ENCODE measurements at places on chromosomes 2 and 18.

DNA sequence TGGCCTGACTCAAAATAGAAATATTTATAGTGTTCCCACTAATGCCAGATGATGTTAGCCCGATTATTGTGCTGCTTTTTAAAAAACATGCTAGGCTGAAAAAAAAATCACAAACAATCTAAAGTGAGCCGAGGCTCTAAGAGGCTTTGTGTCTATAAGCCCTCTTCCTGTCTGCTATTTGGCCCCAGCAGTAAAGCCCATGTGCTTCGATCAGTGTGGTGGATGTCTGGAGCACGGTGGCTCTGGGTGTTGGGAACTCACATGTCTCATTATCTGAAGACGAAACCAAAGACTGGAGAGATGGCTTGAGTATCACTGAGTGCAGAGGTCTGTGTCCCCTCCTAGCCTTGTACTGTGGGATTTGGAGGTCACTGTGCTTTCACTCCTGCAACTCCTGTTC lies 55.1 kb downstream of the INO80C start:
- no peak for DNase-seq

DNA sequence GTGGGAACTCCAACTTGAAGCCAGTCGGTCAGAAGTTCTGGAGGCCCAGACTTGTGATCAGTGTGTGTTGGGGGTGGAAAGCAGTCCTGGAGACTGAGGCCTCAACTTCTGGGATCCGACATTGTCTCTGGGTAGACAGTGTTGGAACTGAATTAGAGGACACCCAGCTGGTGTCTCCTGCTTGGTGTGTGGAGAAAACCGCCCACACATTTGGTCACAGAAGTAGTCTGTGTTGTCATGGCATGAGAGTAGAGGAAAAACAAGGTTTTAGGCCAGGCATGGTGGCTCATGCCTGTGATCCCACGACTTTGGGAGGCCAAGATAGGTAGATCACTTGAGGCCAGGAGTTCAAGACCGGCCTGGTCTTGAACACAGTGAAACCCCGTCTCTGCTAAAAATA lies 51.5 kb downstream of the PUM2 start:
- DNase-seq, result no peak

DNA sequence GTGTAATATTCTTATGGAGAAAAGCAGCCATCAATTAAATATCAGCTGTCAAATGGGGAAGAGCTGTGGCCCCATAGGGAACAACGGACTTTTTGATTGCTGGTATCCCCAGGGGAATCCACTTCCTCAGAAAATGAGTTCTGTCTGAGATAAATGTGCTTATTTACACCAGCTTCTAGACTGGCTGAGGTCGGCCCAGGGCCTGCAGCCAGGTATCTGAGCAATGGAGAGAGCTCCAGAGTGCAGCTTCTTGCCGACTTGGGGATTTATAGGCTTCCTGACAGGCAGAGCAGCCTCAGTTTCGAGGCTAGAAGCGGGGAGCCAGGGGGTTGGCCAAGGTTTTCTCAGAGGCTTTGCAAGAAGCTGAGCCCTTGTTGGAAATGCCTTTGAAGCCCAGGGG lies 67.2 kb downstream of the MCFD2 start:
- DNase-seq, result peak; percentile 27

DNA sequence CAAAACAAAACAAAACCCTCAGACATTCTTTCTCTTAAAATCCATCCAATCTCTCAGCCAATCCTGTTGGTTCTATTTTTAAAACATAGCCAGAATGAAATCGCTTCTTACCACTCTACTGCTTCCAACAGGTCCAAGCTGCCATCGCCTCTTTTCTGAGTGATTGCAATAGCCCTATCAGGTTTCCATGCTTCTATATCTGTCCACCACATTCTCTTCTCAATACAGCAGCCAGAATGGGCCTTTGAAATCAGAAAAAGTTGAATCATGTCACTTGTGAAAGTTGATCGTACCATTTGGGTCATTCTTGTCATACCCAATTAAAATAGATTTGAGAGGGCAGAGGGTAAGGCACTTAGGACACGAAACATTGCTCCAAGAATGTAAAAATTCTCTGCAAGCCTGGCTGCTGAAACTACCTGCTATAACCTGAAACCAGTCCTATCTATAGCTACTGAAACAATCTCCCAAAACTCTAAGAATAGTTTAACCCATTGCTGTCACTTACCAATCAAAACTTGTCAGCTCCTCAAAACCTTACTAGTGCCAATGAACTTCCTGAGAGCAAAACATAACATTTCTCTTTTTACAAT lies 3.3 kb upstream of the MTLN start:
- DNase-seq, result no peak

GRCh38 chr2:121256720-121257479 lies 28.1 kb downstream of the TFCP2L1 start:
- no peak for DNase-seq

- DNase-seq, result no peak
Measured at GRCh38 chr18:12231040-12231882, 22.9 kb upstream of the CIDEA start.

DNA sequence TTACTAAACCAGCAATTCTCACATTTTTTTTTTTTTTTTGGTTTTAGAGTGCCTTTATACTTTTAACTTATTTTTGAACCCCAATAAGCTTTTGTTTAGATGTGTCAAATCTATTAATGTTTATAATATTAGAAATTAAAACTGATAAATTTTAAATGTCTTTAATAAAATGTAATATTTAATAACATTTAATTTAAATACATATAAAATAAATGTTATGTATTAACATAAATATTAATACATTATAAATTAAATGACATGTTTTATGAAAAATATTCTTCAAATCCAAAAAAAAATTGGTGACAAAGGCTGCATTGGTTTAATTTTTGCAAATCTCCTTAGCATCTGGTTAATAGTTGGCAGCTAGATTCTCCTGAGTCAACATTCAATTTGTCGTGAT lies 163.7 kb downstream of the PRPF40A start:
- DNase-seq, result no peak

DNA sequence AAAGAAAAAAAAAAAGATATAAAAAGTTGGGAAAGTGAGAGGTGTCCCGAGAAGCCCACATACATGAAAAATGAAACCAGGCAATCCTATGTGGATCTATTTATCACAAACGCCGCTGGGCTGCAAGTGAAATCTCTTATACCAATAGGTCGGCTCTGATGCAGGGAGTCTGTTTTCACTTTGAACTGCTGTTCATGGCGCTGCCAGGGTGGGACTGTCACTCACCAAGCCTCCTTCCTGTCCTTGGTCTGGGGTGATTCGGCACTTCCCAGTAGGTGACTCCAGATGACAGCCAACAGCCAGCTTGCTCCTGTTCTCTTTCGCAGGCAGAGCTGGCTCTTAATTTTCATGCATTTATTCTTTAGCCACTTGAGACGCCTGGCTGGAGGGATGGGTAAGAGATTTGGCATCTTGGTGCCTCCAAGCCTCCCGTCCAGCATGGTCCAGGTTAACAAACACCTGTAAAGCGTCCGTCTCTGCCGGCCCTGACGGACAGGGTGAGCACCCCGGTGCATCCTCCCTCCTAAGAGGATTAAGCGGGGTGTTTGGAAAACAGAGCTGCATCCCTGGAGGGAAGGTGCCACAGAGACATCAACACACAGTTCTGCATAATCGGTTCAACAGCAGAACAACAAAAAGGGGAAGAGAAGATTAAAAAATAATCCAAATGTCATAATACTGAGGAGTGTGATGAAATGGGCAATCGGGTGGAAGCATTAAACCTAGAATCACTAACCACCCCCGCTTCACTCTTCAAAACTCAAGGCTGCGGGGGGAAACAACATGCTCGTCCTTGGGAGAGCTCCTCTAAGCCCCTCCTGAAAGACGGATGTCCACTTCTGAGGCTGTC lies 58.7 kb downstream of the STEAP3 start:
- no peak for DNase-seq

DNA sequence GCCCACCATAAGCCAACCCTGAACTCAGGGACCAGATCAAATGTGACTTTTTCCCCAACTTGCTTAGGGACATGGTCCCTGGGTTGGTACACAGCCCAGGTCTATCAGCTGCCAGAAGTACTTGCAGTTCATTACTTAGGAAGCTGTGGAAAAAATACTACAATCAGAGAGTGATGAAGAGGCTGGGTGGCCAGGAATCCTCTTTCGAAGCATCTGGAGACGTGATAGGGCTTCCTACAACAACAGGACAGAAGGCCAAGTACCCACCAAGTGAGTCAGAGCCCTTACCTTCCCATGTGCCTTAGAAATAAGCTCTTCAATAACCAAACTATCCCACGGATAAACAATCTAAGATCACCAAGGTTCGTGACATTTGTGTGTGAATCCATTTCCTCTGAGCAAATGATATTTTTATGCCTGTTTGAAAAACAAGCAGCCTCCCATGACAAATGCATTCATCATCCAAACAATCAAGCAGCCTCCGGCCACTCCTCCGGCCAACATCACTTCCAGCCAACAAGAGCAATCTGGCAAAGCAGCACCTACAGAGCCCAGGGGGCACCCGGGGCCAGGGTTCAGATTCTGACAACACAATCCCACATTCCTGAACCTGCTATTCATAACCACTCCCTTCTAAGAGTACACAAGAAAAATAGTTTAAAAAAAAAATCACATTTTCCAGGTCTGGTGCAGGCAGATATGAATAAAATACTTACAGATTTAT lies 26.4 kb downstream of the TBC1D8 start:
- DNase-seq, result no peak

- no peak for DNase-seq
Measured at GRCh38 chr2:237980751-237981150, 13.9 kb downstream of the UBE2F start.

Measured in germinal center (tissue), 1 donor.